ENCODE measurements at places on chromosomes 12 and 14.
A peak's percentile ranks its signal among the peaks of the same experiment; 100 is the strongest.

DNA sequence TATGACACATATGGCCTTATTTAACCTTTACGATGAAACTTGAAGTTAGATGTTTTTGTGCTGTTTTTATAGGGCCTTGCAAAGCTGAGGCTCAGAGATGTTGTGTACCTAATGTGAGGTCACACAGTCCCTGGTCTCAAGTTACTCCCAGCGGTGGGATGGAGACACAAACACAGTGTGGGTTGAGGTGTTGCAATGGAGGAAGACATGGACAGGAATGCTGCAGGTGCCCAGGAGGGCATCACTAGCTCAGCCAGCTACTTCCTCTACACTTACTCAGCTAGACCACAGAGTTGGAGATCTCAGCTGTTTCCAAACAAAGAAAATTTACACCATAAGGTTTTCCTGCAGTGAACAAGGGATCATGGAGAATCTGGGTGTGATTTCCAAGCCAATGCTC, 15.5 kb downstream of the LHX5 start:
- no peak for DNase-seq

- no peak for DNase-seq
These were observed 368.7 kb downstream of the C12orf75 start for GRCh38 chr12:105699209-105699608.

DNA sequence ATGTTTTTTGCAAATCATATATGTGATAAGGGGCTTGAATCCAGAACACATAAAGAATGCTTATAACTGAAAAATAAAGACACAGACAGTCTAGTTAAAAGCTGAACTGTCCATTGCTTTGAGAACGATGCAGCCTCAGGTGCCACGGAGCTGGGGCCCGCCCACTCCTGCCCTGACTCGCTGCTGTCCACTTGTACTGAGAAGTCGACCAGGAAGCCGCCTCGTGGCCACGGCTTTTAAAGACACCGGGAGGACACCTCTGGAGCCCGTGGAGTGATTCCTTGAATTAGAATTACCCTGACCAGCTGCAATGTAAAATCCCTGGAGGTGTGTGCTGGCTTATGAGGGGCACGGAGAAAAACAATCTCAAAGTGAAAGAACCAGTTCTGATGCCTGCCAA, 23.9 kb upstream of the TEX22 start:
- DNase-seq = no peak

GRCh38 chr12:55034218-55034617, 14.4 kb downstream of the NEUROD4 start:
- DNase-seq = no peak

DNA sequence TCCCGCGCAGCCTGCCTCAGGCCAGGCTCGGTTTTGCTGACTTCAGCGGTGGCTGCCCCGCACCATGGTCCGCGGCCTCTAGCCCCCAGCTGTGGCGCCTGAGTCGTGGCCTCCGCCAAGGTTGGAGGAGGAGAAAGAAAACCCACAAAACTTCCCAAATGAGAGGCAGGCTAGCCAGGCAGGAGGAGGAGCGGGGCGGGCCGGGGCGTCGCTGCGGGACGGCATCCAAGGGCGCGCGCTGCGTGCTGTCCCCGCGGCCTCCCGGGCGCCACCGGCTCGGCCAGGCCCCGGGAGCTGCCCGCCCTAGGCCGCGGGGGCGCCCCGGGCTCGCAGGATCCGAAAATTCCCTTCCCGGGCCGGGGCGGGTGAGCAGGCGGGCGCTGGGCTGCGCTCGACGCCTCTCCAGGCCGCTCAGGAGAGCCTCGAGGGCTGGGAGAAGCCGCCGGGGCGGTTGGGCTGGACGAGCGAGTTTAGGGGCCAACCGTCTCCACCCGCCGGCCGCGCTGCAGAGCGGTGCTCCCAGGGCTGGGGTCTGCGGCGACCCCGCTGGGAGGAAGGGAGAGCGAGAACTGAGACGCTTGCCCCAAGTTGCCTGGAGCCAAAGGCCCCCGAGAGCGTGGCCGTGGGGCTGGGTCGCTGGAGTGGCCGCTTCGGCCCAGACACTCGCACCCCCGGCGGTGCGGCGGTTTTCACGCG, at the start of gene EFS:
TSS of gene EFS (minus strand) at position 137 of the 696 bp plus-strand sequence. CDS start 147 bp downstream, outside the sequence.
- no peak for DNase-seq

GRCh38 chr14:90201344-90201743, 55.0 kb upstream of the PSMC1 start:
- no peak for DNase-seq

GRCh38 chr14:75359098-75359497, 68.7 kb upstream of the JDP2 start:
- no peak for DNase-seq

DNA sequence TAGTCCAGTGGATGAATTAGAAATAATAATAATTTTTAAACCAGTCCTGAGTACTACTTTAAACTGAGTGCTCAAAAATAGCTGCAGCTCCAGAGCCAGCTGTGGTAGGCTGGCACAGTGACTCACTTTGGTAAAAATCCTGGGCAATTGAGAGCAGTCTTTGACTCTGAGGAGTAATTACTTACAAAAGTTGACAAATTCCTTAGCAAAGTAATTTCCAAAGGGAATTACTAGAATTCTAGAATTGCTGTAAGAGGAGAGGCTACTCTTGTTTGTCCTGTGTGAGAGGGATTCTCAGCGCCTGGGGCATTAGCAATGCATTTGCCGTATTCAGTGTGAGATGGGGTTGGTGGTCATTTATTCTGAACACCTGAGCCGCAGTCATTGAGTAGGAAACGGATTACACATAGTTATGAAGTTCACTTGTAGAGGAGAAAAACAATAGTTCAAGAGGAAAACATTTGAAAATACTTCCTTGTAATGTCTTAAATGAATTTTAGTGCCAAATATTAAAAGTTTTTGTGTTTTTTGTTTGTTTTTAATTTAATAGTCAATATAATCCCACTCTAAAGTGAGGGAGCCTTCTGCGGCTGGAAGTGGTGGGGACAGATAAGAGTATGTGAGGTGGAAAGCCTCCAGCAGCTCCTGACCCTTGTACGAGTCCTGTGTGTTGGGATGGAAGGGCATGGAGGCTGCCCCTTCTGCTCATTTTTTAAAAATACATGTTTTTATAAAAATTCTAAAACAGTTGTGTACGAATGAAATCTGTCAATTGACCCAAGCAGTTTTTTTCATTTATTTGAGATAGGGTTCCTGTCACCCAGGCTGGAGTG, 41.9 kb downstream of the EID3 start:
- no peak for DNase-seq

DNA sequence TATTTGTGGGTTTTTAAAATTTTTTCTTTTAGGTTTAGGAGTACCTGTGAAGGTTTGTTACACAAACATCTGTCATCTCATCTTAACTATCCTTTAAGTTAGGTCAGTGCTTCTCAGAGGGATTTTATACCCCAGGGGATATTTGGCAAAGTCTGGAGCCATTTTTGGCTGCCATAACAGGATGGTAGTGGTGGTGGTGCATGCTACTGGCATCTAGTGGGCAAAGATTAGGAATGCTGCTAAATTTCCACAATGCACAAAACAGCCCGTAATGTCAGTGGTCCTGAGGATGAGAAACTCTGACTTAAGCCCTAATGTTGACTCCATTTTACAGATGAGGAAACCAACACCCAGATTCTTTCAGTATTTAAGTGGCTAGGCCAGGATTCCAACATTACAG, 85.2 kb upstream of the MYF6 start:
- no peak for DNase-seq

- no peak for DNase-seq
These were observed 14.7 kb downstream of the TUBA1A start for GRCh38 chr12:49174218-49174617.

DNA sequence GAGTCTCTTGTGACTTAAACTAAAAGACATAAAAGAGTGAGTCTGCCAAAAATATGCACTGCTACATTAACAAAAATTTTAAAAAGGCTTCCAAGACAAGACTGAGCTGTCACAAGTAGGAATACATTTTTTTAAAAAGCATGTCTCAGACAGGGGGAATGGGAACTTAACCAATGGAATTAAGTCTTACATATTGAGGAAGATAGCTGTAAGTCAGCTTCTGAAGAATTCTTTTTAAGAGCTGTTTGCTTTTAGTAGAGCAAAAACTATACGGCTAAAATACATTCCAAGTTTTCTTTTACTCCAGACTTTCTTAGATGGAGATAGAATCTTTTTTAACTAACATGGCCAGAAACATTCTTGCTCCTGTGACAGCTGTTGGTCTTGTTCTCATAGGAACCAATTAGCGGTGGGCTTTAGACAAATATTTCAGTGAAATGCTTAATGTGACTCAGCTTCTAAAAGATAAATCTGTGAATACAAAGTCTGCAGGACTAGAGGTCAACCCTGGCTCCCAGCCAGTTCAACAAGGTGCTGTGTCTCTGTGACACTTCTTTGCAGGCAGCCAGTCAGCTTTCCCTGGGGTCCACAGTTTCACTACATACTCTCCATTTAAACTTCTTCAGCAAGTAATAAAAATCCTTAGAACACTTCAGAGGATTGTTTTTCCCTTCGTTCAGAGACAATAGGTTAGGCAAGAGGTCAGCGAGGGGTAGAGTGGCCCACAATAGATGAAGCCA, 187.6 kb downstream of the NAV3 start:
- DNase-seq = no peak

DNA sequence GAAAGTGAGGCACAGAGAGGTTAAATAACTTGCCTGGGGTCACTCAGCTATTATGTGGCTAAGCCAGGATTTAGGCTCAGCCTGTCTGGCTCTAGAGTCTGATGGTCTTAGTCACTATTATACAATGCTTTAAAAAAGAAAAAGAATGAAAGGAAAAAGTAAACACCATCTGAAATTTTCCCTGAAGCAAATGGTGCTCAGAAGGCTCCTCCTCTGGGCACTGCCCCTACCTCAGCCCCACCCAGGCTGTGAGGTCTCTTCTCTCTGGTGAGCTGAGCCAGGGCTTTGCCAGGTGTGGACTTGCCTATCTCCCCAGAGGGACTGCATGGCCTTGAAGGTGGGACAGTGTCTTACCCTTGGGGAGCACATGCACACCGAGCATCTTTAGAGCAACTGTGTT, 117.5 kb upstream of the DYRK2 start:
- no peak for DNase-seq

DNA sequence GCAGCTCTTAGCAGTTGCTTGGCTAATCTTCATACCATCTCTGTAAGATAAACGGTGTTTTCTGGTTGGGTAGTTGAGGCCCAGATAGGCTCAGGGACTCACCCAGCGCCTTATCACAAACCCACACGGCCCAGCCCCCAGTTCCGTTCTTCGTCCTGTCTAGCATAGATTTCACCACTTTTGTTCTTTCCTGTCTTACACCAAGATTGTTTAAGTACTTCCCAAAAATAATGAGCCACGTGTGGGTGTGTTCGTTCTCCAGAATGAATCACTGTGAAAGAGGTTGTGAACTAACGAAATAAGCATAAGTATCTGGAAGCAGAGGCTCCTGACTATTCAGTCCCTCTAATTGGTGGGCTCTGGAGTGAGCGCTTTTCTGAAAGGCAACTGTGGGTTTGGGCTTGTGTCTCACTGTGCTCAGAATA, 21.4 kb downstream of the ACVR1B start:
- DNase-seq = peak; percentile 96

DNA sequence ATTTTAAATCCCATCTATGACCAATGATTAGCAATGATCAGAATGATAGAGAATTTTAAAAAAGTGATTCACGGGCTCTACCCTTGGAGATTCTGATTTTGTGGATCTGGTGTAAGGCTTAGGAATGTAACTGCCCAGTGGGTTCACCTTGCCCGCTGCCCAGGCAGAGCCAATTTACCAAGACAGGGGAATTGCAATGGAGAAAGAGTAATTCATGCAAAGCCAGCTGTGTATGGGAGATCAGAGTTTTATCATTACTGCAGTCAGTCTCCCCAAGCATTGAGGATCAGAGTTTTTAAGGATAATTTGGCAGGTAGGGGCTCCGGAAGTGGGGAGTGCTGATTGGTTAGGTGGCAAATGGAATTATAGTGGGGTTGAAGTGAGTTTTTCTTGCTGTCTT, 480.6 kb downstream of the ATP23 start:
- DNase-seq = no peak

GRCh38 chr12:89884952-89885351, 176.3 kb upstream of the ATP2B1 start:
- DNase-seq = no peak

- DNase-seq = no peak
These were observed 26.6 kb upstream of the APPL2 start for GRCh38 chr12:105262461-105263184.
